ENCODE measurements at places on chromosomes 1 and 21.
A peak's percentile ranks its signal among the peaks of the same experiment; 100 is the strongest.

DNA sequence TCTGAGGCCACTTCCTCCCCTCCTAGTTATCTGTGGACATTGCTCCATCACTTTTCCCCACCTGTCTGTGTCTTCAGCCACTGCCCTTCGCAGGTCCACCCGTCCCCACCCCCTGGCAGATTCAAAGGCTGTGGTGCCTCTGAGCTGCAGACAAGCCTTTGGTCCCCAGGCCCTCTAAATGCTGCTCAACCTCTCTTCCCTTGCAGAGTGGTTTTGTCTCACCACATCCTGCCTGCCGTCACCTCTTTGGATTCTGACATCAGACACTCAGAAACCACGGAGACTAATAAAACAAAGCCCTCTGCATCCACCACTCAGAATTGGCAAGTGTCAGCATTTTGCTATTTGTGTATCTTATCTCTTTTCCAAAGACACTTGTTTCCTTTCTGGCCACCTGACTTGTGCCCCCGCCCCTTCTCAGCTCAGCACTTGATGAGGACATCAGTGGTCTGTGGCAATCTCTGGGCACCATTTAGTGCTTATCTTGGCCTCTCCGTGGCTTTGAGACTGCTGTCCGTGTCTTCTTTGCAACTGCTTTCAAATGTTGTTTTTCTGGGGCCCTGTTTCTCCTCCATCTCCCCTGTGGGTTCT, 7.7 kb downstream of the CNIH3 start:
- no peak for DNase-seq

GRCh38 chr21:46594276-46594675, 10.6 kb downstream of the S100B start:
- no peak for DNase-seq

DNA sequence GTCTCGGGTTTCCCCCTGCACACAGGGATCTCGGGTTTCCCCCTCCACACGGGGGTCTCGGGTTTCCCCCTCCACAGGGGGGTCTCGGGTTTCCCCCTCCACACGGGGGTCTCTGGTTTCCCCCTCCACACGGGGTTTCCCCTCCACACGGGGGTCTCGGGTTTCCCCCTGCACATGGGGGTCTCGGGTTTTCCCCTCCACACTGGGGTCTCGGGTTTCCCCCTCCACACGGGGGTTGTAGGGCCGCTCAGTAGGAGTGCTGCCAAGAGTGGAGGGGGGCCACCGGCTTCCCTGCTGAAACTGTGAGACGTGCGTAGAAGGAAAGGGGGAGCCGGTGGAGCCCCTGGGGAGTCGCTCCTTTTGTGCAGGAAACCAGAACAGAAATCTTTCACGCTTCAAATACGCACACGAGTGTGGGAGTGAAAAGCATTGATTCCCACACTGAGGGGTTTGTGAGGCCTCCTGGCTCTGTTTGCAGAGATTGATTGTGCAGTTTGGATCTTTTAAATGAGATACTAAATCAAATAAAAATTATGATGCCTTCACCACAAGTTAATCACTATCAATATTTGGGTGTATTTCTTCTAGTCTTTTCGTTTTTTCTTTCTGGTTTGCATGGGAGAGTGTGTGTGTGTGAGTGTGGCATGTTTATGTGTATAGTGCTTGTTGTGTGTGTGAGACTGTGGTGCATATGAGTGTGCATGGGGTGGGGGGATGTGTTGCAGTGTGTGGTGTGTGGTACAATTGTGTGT, 54.3 kb upstream of the TRAPPC10 start:
- no peak for DNase-seq

- no peak for DNase-seq
These were observed 716.9 kb downstream of the ADGRL2 start for GRCh38 chr1:82517586-82517985.

- no peak for DNase-seq
These were observed 24.2 kb downstream of the CCDC185 start for GRCh38 chr1:223417444-223417843.

DNA sequence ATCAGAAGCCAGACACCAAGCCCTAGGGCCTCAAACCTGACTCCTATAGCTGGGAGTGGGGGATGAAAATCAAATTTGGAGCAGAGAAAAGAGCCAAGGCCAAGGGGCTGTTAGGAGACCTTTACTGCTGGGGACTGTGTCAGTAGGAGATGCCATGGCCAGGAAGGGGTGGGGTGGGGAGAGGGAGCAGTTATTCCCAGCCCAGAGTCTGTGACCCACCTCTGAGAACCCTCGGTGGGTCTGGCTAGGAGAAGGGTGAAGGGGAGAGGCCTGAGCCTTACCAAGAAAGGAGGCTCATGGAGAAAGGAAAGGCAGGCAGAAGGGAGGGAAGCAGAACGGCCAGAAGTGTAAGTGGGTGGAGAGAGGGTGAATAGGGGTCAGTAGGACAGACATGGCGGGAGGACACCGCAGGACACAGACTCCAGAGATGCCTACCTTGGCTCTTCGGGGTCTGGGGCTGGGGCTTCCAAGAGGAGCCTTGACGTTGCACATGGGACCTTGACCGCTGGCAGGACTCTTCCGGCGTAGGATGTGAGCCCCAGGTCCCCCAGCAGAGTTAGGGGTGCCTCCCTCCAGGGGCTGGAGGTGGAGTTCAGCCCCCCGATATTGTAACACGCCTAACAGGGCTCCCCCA, 1.2 kb downstream of the ADAMTS4 start:
- no peak for DNase-seq

DNA sequence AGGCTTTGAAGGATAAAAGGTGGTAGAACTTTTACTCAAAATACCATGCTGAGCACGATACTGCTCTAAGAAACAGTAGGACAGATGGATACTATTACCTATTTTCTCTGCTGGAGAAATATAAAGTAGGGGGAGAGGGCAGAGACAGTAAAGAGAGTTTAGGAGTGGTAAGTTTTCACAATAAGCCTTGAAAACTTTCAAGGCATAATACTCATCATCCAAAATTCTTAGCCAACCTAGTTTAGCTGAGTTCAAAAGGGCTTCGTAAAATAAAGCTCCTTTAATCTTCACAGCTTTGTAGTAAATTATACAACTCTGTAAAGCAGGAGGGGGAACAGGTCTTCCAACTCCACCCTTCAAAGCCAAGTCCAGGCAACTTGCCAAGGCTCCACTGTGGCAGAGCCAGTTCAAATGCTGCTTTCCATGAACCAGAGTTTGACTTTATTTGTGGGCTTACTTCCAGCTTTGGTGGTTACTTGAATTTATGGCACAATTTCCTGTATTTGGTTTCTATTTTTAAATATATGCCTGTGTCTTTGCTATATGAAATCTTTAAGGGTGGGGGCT, 15.5 kb downstream of the TEX38 start:
- peak; percentile 87 for DNase-seq

DNA sequence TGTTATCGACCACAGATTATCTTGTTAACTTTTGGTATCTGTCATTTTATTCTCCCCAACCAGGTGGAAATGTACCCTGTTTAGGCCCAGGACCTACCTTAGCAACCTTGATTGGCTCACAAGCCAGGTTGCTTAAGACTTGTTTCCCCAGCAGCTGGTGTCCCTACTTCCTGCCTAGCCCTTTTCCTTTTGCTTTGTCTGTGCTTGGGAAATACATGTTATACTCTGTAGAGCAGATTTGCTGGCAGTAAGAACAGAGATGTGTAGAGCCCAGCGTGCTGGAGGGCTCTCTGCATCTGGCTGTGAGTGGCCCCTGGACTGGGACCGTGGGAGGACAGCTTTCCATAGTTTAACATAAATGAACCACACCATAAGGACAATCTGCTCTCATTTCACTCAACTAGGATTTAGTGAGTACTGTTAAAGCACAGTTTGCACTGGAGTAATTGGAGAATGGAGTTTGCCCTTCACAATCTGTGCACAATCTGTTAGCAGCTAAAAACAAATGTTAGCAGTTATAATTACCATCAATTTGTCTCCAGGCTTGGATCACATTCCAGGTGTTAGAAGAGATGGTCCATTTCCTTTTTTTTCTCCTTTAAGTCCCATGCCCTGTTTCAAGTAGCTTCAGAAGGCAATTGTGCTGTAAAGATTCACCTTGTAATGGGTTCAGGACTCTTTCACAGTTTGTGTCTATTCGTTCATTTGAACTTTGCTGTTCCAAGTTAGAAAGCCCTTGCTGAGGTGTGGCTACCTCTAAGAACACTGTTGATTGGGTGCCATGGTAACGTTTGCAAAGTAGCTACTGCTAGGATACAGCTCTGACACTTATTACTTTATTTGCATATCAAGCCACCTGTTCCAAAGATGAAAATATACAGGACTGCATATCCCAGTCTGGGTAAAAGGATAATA, at the start of gene APOBEC4:
APOBEC4 (minus strand) TSS at position 770 of the 915 bp plus-strand sequence. CDS start 4,535 bp downstream, outside the sequence.
- peak; percentile 78 for DNase-seq

DNA sequence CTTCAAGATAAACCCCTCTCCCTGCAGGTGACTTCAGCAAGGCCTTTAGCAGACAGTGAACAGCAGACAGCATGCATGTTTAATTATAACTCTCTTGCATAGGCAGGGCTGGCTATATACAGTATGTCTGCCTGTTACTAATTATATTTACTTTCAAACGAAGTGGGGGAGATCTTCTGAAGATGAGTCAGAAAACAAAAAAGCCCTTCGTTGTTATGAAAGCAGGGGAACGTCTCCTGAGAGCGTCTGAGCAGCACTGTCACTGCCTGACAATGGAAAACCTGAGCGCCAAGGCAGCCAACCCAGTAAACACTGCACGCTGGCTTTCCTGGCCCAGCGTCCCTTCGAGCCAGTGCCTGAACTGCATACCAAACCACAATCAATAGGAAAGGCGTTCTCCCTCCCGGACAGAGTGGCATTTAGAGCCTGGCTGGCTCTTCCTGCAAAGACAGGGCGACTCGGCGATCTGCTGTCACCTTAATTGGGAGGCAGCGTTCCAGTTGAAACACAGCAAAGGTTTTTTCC, 54.1 kb downstream of the TOMM20 start:
- peak; percentile 72 for DNase-seq

DNA sequence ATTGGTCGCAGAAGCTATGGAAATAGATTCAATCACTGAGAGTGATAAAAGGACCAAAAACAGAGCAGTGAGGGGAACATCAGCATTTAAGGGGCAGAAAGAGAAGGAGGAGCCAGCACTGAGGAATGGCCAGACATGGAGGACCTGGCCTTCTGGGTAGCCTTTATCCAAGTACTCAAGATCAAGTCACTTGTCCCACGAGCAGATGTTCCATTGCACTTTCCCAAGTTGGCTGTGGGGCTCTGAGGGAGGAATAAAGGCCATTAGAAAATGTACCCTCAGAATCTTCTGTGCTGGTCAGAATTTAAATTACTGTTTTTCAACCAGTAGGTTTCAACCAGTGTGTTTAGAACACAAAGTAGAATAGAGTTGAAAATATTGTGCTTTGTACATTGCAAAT, 55.3 kb downstream of the GIPC2 start:
- DNase-seq: no peak

DNA sequence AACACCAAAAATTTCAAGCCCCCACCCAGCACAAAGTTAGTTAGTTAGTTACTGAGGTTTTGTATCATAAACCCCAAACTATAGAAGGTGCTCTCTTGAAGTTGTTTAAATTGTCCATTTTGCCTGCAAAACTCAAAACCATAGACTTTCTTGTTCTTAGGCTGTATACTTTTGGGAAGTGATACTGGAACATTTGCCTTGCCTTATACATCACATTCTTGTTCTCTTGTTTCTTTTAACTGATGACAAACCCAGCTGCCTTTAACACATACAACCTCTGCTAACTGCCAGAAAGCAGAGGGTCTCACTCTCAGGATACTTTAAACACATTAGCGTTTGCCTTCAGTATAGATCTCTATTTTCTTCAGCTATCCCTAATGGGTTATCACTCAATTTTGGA, 570.5 kb downstream of the MRPL39 start:
- no peak for DNase-seq

- DNase-seq: no peak
These were observed 362 bp upstream of the DYNLT4 start for GRCh38 chr1:44807364-44808062.

DNA sequence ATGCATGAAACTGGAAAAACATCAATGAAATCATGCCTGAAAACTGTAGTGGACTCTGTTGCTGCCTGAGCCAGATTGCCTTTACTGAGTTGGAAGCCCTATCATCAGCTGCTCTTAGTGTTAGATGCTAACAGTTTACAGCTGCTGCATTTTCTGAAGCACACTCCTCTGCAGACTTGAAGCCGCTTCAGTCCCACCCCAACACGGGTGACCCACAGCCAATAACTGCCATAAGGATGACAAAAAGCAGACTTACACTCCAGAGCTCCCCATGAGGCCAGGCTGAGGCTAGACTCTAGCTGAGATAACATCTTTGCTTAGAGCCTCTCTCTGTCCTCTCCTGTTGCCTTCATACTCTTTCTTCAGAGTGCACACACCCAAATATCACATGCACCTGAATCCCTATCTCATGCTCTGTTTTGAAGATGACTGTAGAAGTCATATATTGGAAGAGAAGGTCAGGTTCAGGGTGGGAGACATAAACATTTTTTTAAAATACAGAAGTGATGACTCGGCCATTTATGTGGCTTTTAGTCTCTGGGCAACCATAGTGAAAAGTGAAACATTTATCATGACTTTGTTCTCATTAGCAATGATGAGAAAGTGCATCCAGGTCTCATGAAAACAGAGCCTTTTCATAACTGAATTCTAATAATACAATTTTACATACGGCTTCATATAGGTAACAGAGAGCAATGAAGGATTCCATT, 161.0 kb downstream of the KCNK2 start:
- DNase-seq: no peak

DNA sequence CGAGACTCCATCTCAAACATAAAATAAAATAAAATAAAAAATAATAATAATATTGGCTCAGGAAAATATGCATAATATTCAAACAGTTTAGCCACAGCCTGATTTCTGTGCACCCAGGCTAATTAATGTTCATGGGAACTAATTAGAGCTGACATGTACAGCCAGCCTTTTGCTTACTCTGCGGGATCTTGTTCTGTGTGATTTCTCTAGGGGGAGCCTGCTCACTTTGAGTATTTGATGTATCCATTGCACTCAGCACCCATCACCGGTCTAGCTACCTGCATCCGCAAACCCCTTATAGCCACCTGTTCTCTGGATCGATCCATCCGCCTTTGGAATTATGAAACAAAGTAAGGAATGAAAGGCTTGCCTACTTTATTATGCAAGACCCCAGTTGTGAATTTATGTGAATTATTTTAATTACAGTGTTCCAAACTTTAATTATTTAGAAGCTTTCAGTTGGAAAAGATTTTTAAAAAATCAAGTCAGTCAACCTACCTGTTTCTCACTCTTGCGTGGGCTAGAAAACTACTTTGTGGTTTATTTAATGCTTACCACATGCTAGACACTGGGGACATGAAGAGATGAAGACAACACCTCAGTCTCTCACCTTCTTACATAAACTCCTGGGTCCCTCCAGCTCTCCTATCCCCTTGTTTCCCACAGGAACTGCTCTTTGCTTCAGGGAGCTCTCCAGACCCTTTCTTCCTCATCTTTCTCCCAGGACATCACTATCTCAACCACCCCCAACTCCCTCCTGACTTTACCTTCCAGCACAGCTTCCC, 25.4 kb downstream of the CFAP57 start:
- no peak for DNase-seq

GRCh38 chr1:175525222-175525621, 218.2 kb downstream of the TNR start:
- no peak for DNase-seq
